ENCODE measurements at places on chromosomes 7 and 10.

DNA sequence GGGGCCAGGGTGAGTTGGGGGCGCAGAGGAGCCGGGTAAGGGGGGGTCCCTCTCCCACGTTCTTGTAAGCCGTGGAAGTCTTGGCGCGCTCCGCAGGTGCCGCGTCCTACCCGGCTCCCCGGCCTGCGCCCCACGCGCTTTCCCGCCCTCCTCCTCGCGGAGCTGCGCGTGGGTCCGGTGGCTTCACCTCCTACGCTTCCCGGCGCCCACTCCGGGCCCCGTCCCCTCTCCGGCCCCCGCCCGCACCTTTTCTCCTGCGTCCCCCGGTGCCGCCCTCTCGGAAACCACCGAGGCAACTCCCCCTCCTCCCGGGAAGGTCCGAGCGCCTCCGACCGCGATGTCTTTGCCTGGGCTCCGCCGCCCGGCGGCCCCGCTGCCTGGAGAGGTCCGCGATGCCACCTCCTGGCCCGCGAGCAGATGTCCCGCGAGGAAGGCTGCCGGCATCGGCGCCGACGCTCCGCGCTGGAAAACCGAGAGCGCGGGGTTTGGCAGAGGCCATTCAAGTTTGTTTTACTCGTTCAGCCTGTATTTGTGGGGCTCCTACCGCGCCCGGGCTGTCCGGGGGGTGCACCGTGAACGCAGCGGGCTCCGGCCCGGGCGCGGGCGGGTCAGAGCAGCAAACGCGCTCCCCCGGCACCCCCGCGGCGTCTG lies 2.4 kb upstream of the NKX6-2 start:
- DNase-seq, result no peak

DNA sequence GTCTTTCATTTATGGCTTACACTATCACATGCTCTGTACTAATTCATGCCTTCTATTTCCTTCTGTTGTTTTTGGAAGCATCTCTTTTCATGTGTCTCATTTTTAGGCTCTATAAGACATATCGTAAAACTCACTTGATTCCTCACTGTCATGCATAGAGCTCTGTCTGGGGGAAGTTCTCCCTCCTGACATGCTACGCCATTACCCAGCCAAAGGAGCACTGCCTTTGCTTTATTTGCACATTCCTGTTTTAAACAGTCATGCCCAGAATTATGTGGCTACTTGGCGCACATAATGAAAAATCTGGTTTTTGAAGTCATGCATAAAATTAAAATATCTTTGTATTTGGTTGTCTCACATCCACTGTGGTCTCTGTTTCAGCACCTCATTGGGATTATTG lies 17.6 kb upstream of the AKR1C3 start:
- no peak for DNase-seq

DNA sequence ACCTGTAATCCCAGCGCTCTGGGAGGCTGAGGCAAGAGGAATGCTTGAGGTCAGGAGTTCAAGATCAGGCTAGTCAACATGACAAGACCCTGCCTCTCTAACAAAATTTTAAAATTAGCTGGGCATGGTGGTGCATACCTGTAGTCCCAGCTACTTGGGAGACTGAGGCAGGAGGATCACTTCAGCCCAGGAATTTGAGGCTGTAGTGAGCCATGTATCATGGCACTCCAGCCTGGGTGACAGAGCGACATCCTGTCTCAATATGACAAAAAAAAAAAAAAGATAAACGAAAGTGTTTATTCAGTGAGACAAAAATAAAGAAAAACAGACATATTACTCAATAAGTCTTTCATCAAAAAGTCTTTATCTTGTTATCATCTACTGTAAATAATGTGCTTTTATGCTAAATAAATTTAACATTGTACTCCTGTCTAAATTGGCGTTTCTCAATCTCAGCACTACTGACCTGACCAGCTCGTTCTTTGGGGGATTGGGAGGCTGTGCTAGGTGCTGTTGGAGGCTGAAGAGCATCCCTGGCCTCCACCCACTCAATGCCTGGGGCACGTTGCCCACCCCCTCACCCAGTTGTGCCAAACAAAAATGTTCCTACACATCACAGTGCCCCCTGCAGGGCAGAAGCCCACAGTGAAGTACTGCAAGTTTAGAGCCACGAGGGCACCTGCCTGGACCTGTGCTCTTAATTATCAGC lies 57.7 kb downstream of the NCAPG2 start:
- no peak for DNase-seq

DNA sequence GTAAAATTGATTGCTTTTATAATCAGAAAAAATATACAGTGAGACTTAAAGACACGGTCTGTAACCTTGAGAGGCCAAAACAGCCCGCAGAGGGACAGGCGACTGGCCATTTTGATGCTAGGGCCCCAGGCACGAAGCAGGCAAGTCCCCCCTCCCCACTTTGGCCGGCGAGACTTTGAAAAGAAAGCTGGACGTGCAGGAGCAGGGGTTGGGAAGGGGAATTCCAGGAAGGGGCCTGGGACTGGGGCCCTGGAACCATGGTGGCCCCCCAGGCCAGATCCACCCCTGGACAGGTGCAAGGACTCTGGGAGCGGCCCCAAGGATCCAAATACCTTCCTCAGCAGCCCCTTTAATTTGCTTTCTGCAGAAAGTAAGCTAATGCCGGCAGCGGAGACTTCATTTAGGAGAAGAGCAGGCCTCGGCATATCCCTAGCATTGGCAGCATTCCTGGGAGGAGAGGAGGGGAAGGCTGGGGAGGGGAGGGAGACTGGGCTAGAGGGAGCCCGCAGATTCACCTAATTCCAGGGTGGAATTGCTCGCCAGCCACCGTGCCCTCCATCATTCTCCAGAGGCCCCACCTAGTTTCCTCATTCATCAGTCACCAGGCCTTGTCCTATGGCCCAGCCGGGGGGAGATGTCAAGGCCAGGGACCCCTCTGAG lies 24.9 kb upstream of the TNRC18 start:
- no peak for DNase-seq

DNA sequence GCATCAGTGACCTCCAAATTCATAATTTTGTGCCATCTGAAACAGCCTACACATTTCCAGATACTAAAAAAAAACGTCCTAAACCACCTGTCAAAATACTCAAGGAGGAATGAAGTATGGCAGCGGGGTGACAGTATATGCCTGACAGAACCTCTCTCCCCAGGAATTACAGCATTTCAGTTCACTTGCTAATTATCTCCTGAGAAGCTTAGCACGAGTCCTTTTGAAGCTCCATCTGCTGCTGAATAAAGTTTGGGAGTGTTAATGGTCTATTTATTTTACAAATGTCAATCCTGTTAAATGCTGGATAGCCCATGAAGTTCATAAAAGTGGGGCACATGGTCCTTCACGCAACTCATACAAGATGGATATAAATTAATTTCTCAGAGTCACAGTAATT lies 29.4 kb upstream of the ANLN start:
- DNase-seq, result no peak
